ENCODE measurements at places on chromosomes 7 and 10.

DNA sequence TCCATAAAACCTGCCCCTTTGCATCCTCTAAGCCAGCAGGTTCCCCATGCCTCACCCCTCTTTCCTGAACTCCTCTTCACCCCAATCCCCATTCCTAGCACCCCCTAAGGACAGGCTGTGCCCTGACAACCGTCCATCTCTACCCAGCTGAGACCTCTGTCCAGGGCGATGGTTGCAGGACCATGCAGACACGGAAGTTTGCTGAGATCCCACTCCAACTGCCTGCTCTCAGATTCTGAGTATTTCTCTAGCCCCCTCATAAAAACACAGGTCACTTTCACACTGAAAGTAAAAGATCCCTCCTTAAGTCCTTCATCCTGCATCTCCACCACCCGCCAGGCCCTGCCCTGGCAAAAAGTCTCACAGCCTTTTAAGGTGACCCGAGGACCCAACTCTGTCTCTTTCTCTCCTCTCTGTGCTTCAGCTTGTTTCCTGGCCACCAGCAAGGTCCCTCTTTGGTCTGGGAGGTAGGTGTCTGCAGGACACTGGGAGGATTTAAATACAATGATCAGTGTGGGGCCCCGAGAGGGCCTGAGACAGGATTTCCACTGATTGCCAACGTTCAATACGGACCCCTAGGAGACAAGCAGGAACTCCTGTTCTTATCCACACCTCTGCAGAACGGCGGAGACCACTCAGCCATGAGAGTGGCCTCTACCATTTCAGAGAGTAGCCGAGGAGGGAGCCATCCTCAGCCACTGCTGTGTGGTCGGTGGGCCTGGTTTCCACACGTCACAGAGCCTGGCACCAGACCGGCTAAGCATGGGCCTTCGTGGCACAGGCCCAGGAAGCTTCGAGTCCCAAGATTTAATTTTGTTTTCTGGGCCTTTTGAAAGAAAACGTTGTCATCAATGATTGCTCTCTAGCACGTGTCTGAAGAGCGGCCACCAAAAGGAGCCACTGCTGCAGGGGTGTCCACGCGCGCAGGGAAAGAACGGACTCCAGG is 27.9 kb downstream of the CALML3 start:
- DNase-seq, result no peak

DNA sequence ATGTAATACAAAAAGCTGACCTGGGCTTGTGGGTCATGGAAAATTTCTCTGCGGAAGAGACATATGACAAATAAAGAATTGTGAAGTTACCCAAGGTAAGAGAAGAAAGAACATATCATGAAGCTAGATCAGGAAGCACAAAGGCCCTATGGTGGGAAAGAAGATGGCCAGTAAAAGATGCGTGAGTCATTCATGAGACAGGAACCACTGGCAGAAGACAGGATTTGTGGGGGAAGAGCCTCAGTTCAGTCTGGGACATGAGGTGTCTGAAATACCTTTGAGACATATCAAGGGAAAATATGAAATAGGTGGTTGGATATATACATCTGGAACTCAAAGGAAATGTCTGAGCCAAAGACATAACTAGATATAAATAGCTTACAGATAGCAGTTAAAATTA is 27.7 kb upstream of the AMPH start:
- no peak for DNase-seq

- DNase-seq, result no peak
Observed at GRCh38 chr10:52751337-52751736, 21.2 kb downstream of the MBL2 start.

DNA sequence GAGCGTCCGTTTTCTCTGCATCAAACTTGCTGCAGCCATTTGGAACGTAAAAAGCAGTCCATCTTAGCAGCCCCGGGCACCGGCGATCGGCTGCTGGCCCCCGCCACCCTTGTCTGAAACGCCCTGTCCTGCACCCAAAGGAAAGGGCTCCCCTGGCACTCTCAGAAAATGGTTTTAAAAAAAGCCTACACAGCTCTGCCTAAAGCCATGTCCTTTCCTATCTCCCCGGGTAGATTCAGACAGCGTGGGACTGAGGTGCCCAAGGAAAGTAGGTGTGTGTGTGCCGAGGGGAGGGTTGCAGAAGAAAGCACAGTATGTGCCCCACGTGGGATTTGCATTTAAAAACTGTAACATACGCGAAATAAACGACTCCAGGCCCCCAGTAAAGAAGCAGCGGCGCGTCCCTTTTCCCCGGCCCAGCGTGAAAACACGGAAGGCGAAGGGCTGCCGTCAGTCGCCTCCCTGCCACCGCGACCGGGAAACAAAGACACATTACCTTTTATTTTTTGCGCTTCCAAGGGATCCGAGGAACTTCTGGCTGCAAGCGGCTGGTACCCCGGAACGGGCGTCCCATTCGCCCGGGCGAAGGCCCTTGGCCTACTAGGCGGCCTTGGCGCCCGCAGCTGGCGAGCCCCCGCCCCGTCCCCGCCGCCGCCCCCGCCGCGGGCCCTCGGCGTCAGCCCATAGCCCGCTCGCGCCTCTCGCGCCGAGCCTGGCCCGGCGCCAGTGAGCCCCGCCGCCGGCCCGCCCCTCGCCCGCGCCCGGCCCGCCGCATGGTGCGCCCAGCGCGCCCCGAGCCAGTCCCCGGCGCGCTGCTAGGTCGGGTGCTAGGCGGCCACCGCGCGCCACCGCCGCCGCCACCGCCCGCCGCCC is 304.6 kb downstream of the PRPF18 start:
- no peak for DNase-seq
